ENCODE measurements at places on chromosomes 2 and 18.

GRCh38 chr2:234240917-234241316 is 190.4 kb downstream of the SPP2 start:
- DNase-seq, result no peak

DNA sequence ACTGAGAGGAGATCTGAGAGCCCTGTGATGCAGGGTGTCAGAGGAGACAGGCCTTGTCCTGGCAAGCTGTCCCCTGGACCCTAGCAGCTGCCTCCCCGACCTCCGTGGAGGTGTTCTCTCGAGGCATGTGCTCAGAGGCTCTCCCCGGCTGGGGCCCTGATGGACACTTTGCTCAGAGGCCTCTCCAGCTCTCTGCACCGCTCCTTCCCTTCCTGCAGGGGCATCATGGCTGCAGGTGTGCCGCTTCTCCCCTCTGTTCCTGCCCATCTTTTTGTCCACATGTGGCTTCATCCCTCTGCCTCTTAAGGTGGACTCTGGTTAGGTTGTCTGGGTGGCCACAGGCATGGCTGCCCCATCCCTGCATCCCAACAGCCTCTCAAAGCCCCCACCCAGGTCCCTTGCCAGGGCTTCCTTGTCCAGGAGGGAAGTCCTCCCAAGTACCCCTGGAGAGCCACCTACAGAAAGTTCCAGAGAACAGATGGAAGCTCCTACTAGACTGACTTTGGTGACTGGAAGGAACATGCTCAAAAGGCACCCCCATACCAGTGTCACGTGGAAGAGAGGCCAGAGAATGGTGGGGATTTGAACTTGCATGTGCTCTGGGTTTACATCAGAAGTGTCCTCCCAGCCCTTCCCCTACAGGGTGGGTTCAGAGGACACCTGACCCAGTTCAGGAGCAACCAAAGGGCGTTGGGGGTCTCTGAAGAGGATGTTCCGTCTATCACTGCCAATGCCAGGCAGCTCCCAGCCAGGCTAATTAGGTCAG is 120.4 kb downstream of the KLHL29 start:
- DNase-seq, result no peak

- DNase-seq, result no peak
These were observed 26.2 kb downstream of the PTPRM start for GRCh38 chr18:7593218-7593819.

DNA sequence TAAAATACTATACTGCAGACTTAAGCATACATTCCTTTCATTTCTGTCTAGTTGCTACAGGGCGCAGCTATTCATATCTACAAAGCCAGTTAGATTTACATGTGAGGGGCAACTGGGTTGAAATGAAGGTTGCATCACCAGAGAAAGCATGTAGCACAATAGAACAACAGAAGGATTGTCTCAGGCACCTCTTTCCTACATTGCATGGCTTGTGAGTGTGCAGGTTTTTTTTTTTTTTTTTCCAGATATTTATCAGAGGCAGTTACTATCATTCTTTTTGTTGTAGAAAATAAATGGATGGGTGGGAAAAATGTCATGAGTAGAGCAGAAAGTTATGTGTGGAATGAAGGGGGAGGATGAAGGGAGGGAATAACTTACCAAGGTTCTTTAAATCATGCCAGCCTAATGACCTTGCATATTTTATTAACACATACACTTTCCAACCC is 86.8 kb downstream of the ERBB4 start:
- no peak for DNase-seq

- DNase-seq, result no peak
These were observed 16.0 kb upstream of the ASXL2 start for GRCh38 chr2:25894135-25894830.

- DNase-seq, result no peak
These were observed 280 bp upstream of the CYP1B1 start for GRCh38 chr2:38076152-38076709.

DNA sequence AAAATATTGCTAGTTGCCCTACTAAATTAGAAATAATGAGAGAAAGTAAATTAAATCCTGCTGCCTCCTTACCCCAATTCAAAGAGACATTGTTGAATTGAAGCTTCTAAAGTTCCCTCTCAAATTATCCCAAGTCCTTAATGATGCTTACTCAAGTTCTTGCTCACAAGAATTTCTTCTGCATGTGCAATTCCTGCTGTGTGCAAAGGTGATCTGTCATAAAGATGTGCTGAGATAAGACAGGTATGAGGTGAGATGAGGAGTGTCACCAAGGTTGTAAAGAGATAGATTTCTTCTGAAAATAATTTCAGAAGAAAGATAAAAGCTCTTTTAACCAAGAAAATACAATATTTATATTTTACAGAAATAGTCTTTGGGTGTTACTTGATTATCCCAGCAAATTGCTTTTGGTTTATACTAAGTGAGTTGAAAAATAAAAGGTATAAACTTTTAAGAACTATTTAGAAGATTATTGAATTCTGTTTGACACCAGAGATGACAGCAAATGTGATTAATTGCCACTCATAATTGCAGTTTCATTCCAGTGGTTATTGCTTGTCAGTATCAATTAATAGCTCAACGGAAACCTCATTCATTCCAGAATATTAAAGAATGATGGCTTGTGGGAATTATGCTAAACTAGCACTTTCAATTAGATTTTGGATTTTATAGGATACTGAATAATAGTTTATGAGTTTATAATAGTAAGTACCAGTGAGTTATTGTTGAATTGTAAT is 674.3 kb downstream of the STK39 start:
- DNase-seq, result no peak

DNA sequence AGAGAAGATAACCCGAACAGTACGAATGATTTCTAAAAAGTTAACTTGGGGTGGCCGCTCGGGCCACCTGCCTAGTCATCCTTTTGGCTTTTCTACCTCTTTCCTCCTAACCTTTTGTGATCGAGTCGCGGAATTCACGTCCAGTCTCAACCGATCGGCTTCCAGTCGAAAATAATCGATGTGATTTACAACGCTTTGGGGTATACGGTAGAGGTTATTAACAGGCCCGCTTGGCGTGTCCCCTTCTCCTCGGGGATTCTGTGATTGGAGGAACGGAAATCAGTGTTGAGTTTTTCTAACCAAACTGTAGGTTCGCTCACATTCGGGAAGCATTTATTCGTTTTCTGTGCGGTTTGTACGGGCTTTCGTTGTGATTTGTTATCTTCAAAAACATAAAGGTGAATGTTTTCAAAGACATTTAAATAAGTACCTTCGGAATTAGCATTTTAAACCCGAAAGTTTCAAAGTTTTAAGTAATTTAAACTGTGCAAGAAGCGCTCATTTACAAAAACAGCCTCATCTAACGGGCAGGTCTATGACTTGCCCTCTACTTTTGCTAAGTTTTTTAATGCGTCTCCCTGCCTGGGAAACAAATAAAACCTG is 588 bp upstream of the FOXI3 start:
- DNase-seq, result no peak

- DNase-seq, result no peak
These were observed 430.6 kb upstream of the ID2 start for GRCh38 chr2:8251291-8251690.

DNA sequence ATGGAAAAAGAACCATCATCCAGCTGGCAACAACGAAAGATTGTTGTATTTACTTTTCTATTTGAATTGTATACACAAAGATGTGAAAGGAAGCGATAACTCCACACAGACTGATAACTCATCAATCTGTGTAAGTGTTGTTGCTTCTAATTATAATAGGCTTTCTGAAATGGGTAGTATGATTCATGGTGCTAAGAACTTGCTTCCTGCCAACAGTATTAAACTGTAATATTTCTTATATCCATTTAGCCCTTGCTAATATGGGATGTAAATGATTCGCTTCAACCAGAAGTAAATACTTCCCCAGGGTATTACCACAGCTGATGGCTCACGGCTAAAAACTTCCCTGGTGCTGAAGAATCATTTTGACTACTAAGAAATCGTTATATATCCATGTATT is 70.2 kb downstream of the TMEM163 start:
- no peak for DNase-seq

DNA sequence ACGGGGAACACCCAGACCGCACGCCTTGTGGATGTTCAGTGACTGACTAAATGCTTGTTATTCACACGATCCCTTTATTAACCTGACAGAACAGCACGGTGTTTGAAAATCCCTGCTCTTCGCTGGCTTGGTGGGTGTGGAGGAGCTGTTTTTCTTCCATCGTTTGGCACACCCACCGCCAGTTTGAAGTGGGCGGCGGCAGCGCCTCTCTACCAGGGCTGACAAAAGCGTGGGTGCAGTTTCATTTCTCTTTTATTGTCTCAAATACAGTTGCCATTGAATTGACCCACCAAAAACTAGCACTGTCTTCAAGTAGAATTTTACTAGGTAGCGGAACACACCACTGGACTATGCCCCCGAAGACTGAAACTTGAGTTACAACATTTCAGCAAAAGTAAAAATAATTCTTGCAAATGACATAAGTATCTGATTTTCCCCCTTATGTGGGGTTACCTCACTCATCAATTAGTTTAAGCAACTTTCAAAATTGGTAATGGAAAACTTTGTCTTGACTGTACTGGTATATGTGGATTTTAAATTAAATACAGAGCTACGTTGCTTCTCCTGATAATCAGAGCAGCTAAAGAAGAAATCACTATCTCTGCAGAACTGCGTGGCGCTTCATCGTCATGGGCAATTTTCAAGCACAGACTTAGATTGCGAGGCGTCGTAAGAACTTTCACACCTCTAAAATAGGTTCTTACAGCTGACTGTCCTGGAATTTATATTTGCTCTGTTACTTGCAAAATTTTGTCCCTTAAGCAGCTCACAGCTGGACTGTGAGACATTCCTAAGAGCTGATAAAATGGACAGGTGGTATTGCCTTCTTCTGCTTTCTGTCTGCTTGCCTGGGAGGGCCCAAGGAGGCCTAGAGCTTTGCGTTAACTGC is 60.9 kb downstream of the LDLRAD4 start:
- DNase-seq, result no peak

DNA sequence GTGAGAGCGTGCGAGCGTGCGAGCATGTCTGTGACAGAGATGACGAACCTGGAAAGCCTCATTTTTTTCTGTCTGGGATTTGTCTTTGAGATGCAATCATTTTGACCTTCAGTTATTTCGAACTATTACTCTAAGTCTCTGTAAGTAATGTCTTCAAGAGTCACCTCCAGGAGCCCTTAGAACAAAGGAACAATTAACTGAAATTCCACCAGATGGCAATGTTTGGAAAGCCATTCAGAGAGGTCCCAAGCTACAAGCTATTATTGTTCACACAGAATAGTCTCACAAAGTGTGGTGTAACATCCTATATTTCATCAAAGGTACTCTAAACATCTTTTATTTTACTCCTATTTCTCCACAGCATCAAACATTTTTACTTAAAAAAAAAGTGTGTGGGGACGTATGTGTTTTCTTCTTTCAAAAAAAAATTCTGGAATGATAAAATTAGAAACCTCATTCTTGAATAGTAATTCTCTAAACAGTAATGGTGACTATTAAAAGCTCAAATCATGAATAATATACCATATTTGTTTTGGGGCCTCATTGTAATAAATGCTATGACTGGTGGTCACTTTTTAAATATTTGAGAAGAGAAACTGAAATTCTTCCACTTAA is 35.1 kb upstream of the MAPRE2 start:
- DNase-seq, result no peak

DNA sequence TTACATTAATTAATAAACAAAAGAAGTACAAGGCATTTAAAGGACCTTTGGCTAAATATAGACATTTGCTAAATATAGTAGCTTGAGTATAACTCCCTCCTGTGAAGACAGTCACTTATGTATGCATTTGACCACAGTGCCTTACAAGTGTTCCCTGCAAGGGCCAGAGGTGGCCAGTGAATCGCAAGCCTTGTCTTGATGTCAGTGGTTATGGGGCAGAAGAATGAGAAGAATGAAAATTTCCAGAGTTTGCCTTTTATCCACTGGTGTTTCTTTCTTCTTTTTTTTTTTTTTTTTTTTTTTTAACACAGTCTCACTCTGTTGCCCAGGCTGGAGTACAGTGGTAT is 1.8 kb downstream of the LRRFIP1 start:
- DNase-seq, result no peak

GRCh38 chr2:205682239-205682970 is at the start of gene NRP2:
Gene NRP2 (plus strand): TSS chr2:205682501. CDS start chr2:205683291, 790 bp downstream.
- no peak for DNase-seq

- no peak for DNase-seq
These were observed 28.2 kb downstream of the SERTAD2 start for GRCh38 chr2:64625299-64626145.

GRCh38 chr2:136151021-136151971 is 33.3 kb upstream of the CXCR4 start:
- no peak for DNase-seq

DNA sequence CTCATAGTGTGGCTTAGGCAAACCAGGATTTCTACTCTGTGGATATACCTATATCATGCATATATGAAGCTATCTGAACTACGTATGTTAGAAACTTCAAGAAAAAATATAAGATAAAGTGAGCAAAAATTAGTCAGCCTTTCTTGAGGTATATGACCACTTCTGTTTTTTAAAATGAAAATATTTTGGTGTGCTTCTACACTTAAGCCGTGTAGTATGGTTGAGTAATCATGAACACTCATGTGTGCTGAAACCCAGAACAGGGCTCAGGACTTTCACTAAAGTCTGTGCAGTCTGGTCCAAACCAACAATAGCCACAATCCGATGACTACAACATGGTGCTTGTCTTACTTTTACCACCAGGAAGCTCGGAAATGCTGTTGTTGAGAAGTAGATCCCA is 48.9 kb upstream of the TMEM177 start:
- DNase-seq, result no peak

DNA sequence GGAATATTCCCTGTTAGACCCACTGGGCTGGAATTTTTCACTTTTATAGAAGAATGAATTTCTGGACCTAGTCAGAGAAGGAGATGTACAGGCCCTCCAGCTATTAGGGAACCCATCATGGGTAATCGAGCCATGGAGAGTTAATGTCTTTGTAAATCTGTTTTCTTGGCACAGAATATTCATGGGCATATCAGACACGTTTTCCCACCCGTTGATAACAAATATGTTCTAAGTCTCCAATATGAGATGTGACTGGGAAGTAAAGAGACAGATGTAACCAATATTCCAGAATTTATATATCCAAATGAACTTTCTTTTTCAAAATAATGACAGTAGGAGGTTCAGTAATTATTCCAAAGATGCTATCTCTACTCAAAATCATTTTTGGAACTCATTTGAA is 38.7 kb downstream of the CCDC85A start:
- DNase-seq, result no peak

DNA sequence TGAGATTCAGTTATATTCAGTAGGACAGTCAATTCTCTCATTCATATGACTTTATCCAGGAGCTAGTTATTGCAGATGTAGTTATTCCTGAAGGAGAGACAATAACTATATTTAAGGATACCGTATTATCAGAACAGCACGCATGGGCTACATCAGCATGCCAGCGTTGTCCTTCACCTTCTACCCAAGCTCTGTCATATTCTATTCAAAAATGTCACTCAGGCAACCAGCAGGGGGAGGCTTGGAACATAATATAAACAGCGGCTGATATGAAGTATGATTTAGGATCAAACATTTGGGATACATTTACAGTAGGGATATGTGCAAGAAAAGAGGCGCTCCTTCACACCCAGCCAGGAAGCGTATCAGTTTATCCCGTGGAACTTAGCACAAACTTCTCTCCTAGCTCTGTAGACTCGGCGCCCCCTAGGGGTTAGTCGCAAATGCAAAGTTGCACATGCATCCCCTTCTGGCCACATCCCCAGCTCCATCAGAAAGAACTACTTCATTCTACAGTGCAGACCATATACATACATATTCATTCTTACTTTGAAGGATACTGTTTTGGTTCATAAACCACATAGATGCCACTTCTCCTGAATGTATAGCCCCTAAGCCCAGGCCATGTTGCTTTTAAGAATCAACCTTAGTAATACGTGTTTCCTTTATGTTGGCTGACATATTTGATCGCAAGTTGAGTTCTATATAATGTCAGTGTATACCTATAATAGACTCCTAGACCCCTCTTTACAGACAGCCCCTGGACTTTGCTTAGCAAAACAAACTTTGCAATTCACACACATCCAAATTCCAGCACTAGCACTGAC is 759.4 kb downstream of the ADCYAP1 start:
- DNase-seq, result no peak
